ENCODE measurements at places on chromosomes 4 and X.

DNA sequence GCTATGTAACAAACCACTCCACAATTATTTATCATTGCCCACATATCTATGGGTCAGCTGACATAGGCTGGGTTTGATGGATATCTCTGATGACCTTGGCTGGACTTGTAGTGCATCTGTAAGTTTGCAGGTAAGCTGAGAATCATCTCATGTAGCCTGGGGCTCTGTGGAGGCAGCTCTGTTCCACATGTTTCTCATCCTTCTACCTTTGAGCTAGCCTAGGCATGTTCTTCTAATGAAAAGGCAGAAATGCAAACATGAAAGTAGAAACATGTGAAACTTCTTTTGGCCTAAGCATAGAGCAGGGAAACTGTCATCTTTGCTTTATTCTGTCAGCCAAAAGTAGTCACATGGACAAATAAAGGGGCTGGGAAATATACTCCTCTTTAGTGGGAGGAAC lies 18.2 kb downstream of the MRPL1 start:
- DNase-seq = no peak

GRCh38 chr4:72701987-72702819 lies 133.2 kb upstream of the ADAMTS3 start:
- DNase-seq = no peak

DNA sequence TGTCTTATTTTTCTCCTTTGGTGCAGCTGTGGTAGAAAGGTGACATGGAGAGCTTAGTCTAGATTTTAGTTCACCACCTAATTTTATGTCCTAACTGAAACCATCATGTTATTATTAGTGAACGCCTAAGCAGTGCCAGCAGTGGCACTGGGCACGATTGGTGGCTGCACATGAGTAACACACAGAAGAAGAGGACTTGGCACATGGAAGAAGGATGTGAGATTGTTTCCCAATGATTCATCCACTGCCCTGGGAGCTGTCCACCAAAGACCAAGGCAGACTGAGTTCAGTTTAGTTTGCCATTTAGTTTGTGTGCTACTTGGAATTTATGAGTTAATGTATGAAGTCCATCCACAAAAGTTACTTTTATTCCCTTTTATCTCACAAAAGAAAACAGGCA lies 68.1 kb upstream of the NAP1L5 start:
- DNase-seq = no peak

GRCh38 chr4:76605099-76605563 lies 170.1 kb downstream of the SHROOM3 start:
- no peak for DNase-seq

- no peak for DNase-seq
Observed at GRCh38 chr4:185467101-185467500, 4.4 kb downstream of the CCDC110 start.

GRCh38 chr4:5893591-5893990 lies 705 bp upstream of the CRMP1 start:
- DNase-seq = no peak

DNA sequence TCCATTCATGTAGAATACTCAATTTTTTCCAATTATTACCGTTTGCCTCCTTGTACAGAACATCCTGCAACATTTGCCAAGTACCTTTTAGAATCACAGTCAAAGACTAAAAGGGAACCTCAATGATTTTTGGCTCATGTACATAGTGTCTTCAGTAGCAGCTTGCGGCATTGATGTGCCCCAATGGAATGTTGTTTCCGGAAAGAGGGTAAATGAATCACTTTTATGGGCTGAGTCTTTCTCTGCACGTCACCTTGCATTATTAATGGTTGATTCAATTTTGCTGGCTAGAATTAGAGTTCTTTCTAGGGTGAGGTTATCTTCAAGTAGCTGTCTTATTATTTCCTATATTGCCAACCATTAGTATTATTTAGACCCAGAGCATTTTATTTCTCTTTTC lies 116.9 kb upstream of the GABRA2 start:
- no peak for DNase-seq

DNA sequence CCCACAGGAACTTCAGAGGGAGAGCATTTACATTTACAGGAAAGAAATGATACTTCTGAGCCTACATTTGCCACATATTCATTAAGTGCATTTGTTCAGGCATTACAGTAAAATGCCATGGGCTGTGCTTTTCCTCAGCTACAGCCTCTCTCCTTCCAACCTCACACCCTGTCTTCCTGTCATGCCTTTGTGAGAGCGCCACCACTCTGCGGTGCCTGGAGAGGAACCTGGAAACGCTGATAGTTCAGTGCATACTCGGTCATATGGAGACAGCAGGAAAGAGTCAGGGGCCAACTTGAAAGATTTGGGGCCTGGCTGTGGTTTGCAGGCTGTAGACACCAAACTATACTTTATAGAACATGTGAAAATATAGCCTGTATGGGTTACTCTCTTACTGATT lies 40.5 kb downstream of the NFKB1 start:
- no peak for DNase-seq

GRCh38 chr4:79175716-79176115 lies 150.1 kb downstream of the NAA11 start:
- no peak for DNase-seq

DNA sequence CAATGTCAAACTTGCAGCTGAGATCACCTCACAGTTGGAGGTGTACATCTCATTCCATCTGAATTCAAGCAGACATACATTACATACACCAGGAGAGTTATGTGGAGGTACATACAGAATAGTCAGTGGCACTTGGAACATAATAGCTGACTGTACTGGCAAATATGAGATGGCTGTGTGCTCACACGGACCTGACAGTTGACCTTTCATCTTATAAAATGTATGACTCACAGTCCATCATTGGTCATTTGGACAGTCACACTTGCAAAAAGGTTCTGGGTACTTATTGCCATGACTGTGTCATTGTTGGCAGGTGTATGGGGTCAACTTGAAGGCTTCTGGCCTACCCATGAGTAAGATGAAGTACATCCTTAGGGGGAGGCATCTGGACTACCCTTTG lies 88.6 kb upstream of the WDR1 start:
- DNase-seq = no peak

- DNase-seq = no peak
Observed at GRCh38 chr4:158624889-158625478, 46.7 kb downstream of the C4orf46 start.

GRCh38 chr4:173748353-173748752 lies 218.3 kb upstream of the HAND2 start:
- DNase-seq = no peak

GRCh38 chr4:40755616-40756015 lies 5.9 kb downstream of the NSUN7 start:
- DNase-seq = no peak

GRCh38 chr4:168451744-168452390 lies 28.4 kb downstream of the DDX60L start:
- no peak for DNase-seq

- no peak for DNase-seq
Observed at GRCh38 chrX:29143756-29144155, 556.5 kb downstream of the IL1RAPL1 start.

DNA sequence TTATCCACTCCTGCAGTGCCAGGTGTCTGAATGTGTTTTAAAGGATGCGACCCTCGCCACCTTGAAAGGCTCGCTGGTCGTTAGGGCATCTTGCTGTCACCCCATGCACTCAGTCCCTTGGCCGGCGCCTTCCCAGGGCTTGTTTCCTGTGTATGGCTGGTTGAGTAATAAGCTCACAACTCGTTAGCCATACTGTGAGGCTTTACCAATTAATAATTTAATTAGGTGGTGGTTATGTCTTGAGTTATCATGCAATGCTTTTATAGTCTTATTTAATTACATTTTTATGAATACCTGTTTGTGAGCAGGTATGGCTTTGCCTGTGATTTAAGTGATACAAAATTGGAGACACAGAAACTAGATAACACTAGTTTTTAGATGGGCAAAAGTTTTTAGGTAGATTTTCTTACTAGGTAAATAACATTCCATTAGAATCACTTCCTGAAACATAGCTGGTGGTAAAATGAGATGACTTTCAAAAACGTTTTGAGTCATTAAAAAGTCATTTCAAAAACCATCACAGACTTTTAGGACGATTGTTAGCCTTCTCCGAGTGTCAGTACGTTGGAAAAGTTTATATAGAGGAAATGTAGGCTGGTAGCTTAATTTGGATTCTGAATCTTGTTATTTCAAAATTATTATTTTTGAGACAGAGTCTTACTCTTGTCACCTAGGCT lies 18.2 kb downstream of the PTTG2 start:
- no peak for DNase-seq

GRCh38 chr4:113785781-113786180 lies 24.2 kb upstream of the CAMK2D start:
- no peak for DNase-seq

DNA sequence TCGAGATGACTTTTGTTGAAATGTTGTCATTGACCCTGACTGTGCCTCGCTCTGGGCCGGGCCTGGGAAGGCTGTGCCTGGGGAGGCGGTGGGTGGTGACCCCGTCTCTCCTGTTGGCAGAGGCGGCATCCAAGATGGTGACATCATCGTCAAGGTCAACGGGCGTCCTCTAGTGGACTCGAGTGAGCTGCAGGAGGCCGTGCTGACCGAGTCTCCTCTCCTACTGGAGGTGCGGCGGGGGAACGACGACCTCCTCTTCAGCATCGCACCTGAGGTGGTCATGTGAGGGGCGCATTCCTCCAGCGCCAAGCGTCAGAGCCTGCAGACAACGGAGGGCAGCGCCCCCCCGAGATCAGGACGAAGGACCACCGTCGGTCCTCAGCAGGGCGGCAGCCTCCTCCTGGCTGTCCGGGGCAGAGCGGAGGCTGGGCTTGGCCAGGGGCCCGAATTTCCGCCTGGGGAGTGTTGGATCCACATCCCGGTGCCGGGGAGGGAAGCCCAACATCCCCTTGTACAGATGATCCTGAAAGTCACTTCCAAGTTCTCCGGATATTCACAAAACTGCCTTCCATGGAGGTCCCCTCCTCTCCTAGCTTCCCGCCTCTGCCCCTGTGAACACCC lies 36.4 kb downstream of the HTRA3 start:
- no peak for DNase-seq

- DNase-seq = no peak
Observed at GRCh38 chrX:130047416-130047815, 62.9 kb downstream of the ELF4 start.

DNA sequence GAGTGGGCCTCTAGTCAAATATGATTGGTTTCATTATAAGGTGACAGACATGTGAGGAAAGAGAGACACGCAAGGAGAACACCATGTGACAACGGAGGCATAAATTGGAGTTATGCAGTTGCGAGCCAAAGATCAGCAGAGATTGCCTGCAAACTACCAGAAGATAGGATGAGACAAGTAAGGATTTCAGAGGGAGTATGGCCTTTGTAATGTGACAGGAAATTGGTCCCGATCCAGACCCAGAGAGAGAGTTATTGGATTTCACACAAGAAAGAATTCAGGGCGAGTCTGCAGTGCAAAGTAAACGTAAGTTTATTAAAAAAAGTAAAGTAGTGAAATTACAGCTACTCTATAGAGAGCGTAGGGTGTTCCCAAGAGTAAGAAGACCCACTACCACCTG lies 35.7 kb upstream of the NDST4 start:
- no peak for DNase-seq
